Epithelial cell of proximal tubule (primary cell): ENCODE measurements at places on chromosomes 5 and 9. TPM values are rescaled to one million over a fixed set of nuclear protein-coding genes. Genes with fewer than 3 reads are reported as not detected.

- DNase-seq, result no peak
These were observed 947 bp upstream of the MARCHF3 start for GRCh38 chr5:127031147-127031862.

DNA sequence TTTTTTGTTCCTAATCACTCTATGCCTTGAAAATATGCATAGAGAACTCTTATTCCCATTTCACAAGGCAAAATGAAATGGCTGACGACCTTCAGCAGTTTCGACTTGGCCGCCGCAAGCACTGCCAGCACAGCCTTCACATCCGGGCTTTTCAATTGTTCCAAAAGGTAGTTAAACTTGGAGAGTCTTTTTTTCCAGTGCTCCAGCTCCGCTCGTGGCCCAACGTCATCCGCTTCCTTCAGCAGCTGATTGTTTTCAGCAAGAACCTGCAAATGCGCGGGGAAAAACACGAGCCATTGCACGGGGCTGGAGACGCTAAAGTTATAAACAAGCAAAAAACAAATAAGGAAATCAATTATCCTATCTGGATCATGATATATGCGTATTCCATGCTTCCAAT is 25.4 kb downstream of the DNAH5 start:
- DNase-seq, result no peak

GRCh38 chr9:76996700-76997099 is 22.8 kb upstream of the FOXB2 start:
- no peak for DNase-seq

GRCh38 chr9:94553029-94553938 is 1.6 kb upstream of the PCAT7 start:
- no peak for DNase-seq

GRCh38 chr9:129359916-129360536 is 182.0 kb upstream of the IER5L start:
- no peak for DNase-seq

- DNase-seq, result no peak
These were observed 94.9 kb upstream of the NR4A3 start for GRCh38 chr9:99726758-99727157.

GRCh38 chr9:125850763-125851162 is 103.6 kb downstream of the PBX3 start:
- DNase-seq, result no peak

- DNase-seq, result no peak
These were observed 130.6 kb downstream of the MYO10 start for GRCh38 chr5:16805486-16805885.

DNA sequence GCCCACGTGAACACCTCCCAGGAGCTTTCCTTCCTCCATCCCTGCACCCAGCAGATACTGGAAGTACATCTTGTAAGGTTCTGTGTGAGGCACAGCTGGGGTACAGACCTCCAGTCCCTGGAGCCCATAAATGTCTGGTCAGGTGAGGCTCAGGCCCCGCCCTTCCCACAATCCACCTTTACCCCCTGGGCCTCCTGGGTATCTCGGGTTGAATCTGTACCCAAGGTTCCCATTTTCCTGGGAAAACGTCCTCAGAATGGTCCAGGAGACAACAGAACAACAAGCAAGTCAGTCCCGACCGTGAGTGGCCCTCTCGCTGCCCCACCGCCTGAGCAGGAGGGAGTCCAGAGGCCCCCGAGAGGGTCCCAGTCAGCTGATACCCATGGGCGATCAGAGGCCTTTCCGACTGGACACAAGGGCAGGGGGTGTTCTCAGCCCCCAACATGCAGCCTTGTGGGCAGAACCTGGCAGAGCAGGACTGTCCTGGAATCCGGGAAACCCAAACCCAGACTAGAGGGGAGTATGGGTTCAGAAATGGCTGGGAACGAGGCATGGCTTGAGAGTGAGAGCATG is 4.3 kb downstream of the SPATA31E1 start:
- DNase-seq, result no peak

DNA sequence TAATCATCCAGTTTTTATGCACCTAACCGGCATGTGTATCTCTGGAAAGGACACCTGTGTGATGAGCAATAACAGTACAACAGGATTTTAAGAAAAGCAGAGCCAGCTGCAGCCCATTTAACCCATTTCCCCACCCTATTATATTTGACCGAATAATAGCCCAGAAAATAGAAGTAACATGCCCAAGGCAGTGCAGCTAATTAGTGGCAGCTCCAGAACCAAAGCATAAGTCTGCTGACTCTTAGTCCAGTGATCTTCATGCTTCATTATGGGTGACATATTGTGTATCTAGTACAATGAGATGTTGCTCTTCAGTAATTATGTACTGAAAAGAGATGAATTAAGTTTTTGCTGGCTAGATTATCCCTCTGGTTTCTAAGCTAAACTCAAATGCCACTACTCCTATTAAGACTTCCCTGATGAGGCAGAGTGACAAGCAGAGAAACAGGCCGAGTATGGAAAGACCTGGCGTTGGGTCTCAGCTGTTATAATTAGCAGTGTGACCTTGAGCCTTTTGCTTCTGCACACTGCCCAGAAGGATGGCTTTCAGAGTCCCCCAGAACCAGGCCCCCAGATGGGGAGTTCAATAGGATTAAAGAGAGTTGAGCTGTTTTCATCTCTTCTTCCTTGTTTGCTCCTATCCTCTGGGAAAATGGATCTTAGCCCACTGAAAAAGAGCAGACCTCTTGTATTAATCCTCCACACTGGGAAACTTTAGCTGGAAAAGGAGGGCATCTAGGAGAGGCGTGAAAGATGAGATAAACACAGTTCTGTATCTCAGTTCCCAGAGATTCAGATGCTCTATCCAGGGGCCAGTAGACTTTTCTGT is 10.8 kb upstream of the C1QTNF3 start:
- no peak for DNase-seq

DNA sequence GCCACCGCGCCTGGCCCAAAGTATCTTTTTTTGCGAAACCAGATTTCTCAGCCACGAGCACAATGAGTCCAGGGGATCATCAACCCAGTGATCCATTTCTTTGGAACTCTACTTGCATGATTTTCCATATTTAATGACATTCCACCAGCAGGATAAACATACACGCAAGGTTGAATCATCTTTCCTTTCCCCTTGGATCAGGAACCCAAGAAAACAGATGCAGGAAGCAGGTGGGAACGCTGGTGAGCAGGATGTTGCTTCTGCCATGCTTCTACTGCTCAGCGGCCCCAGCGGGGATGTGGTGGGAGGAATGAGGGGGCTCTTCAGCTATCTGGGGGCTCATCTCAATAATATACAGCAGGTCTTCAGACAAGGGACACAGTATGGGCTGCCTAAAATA is 118.2 kb downstream of the SEC61B start:
- DNase-seq, result no peak

DNA sequence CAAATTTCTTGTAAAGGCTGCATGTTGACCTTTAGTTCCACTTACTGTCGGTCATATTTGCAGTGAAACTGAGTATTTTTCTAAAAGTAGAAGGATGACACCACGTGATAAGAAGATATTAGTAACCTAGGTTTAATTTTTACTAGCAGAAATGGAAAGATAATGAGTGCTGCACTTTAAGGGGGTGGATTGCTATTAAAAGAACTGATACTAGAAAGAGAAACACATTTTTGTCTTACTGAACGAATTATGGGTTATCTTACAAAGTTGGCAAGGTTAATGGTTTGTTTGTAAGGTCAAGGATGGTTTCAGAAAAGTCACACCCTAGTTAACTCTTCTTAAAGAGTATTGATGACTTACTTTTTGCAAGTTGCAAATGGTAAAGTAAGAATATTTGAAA is 2.4 kb downstream of the MACIR start:
- no peak for DNase-seq

DNA sequence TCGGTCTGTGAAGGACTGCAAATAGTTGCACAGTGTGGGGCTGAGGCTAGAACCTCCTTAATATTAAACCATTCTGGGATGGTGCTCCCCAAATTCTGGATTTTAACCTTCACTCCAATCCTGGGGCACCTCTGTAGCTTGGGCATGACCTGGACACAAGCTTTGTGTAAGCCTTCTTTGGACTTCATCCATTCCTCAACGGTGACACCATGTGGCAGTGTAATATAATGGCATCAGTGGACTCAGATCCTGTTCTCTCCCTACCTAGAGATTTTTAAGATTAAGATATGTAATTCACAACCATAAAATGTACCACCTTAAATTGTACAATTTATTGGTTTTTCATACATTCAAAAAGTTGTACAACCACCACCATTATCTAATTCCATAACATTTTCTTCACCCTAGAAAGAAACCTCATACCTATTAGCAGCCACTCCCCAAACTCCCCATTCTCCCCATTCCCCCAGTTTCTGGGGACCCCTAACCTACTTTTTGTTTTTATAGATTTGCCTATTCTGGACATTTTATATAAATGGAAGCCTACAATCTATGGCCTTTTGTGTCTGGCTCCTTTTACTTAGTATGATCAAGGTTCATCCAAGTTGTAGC is 4.8 kb upstream of the PLGRKT start:
- no peak for DNase-seq

GRCh38 chr9:122347348-122348287 is 23.2 kb upstream of the PTGS1 start:
- no peak for DNase-seq

DNA sequence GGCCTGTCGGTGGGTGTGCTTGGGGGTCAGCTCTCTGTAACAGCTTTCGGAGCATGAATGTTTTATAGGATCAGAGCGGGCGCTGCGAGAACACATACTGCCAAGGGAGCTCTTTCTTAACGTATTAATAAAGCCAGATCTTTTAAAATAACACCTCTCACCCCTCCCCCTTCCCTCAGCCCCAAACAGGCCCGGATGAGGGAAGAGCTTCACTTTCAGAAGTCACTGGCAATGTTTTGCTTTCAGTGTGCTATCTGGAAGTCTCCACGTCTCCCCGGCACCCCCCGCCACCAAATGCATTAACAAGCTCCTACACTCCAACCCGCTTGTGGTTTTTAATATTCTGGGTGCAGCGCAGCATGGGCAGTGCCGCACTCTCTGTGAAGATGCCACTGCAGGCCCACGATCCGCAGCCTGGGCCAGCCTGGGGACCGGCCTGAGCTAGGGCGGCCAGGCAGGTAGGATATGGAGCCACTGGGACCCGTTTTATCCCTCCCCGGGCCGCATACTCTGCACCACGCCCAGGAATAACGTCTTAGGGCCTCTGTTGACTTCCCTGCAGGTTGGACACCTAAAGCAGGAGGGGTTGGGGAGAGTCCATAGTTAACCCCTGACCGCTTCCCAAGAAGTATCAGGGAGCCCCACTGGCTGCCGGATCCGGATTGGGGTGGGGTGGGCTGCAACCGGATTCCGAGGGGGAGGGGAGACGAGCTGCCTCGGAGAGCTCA is 12.6 kb downstream of the NR2F1 start:
- DNase-seq, result no peak

- DNase-seq, result no peak
These were observed 430.6 kb upstream of the DAP start for GRCh38 chr5:11191673-11192072.

DNA sequence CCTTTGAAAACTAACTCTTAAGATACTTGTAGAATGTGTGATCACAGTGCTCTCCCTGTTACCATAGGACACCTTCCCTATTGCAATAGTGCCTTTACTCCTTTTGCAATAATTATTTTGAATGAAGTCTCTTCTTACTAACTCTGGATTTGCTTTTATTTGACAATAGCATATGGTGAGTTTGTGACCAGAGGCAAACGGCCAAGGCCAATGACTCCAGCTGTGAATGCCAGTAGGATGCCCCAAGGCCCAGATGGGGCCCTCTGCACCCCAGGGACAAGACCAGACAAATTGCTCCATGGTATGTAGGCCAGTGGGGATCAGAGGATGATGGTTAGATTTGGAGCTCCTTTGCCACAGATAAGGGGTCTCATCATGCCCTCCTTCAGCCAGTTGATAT is 116.9 kb downstream of the NPR3 start:
- DNase-seq, result no peak

DNA sequence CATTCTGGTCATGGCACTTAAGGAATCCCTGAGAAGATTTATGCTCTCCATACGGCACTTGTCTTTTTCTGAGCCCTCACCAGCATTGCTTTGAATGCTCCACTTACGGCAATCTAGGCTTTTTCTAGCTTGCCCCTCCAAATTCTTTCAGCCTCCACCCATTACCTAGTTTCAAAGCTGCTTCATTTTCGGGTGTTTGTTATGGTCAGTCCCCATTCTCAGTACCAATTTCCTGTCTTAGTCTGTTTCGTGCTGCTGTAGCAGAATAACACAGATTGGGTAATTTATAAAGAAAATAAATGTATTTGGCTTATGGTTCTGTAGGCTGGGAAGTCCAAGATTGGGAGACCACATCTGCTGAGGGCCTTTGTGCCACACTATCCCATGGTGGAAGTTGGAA is 42.0 kb downstream of the ARHGEF28 start:
- DNase-seq, result no peak

Gene GABRA6
- total RNA-seq, result not detected in 2 replicates

Gene C7
- total RNA-seq, result not detected in 2 replicates

Gene GPR150
- total RNA-seq, result 0.58 TPM in 1 of 2 replicates, not detected in the other

Gene GABRA1
- not detected in 2 replicates for total RNA-seq

Gene PCDHB8
- total RNA-seq, result not detected in 2 replicates

Gene FYB1
- not detected in 2 replicates for total RNA-seq

Gene CENPH
- total RNA-seq, result 41.7 and 44.3 TPM in 2 replicates

Gene SLC45A2
- total RNA-seq, result not detected in 2 replicates

Gene ADAMTS2
- total RNA-seq, result 0.29 and 0.65 TPM in 2 replicates

Gene SVEP1
- 0.29 and 0.35 TPM in 2 replicates for total RNA-seq

Gene MED27
- 21.3 and 50.0 TPM in 2 replicates for total RNA-seq

Gene MYOZ3
- 2.2 and 3.6 TPM in 2 replicates for total RNA-seq

Gene HSPA9
- 174 and 403 TPM in 2 replicates for total RNA-seq
